ENCODE measurements at places on chromosomes 3 and 15.

- DNase-seq: no peak
These were observed 59.1 kb upstream of the COL8A1 start for GRCh38 chr3:99579246-99579645.

GRCh38 chr15:71352765-71353164, 237.5 kb downstream of the THSD4 start:
- DNase-seq: no peak

DNA sequence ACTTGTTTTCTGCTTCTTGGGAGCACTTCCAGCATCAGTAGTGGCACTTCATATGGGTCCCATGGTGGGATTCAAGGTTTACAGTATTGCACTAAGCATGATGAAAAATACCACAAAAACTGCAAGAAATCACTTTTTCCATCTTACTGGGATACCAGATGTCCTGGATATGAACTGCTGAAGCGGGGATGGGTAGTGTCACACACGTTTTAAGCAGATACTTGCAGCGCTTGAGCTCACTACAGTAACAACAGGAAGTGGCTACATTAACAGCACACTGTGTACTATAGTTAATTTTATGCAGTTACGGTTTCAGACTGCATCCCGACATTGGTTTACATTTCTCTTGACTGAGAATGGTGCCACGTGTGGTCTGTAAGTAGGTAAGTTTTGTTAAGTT, 3.5 kb upstream of the ISG20 start:
- no peak for DNase-seq

GRCh38 chr3:27125821-27126501, 243.2 kb downstream of the NEK10 start:
- no peak for DNase-seq

DNA sequence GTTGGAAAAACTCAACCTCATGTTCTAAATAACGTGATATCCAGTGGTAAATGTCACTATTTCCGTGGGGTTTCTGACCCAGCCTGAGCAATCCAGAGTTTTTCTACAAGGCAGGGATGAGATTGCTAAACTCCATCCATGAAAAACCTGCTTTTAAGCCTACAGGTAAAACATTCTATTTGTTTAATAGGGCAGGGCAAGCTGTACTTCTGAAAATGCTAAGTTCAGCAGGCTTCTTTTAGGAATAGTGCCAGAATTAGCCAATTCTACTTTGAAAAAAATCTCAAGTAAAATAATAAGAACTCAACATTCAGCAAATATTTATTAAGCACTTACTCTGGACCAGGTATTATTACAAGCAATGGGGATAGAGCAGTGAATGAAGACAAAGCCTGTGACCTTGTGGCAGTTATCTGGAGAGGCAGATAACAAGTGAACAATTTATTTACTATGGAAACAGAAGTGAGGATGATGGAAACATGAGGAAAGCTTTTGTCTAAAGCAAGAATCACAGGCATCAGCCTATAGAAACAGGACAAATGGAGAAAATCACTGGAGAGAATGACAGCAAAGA, 13.3 kb downstream of the RPSA start:
- no peak for DNase-seq

- no peak for DNase-seq
These were observed 1.3 kb downstream of the ALPK3 start for GRCh38 chr15:84818261-84819131.

DNA sequence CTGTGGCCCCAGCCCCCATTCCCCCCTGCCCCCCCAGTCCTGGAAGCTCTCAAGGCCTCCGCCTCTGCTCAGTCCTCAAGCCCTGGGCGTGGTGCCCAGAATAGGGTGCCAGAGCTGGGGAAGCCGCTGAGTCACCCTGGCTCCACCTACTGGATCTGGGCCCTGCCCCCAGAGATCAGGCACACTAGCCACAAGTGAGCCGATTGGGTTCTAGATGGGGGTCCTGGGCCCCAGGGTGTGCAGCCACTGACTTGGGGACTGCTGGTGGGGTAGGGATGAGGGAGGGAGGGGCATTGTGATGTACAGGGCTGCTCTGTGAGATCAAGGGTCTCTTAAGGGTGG, 5.7 kb downstream of the EIF4G1 start:
- no peak for DNase-seq

- DNase-seq: no peak
These were observed 59.9 kb upstream of the KLF13 start for GRCh38 chr15:31266712-31267111.

DNA sequence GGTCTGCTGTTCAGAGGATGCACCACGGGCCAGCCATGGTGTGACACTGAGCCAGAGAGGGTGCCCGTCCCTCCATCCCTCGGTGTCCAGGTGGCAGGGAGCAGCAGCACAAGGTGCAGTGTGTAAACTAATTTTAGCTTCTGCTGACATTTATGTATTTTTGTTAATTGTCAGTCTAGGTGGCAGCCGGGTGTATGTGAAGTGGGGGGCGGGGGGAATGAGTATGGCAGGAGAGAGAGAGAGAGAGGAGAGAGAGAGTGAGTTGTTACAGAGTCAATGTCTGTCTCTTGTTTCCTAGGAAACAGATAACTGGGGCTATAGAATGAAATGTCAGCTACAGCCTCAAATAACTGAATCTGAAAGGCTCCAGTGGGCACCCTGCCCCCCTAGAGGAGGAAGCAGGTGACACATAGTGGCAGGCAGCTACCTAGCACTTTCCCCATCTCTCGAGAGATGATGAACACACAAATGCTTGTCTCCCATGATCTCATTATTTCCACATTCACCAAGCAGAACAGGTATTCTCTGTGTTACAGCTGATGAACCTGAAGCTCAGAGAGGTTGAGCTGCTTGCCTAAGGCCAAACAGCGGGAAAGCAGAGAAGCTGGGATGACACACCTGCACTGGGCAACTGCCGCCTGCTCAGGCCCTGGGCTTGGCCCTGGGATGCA, 24.7 kb downstream of the RASGRF1 start:
- no peak for DNase-seq

DNA sequence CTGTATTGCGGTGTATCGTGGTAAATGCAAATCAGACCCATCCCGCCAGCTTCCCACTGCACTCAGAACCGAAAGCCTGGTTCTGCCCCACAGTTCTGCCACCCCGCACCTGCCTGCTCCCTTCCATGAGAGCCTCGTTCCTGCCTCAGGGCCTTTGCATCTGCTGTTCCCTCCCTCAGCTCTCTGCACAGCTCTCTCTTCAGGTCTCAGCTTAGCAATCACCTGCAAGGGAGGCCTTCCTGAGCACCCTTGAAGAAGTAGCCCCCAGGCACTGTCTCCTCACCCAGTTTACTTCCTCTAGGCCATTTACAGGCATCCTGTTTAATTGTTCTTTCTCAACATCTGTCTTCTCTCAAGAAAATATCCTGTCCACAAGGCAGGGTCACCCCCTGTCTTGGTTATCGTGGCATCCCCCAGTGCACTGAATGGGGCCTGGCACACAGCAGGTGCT, 13.3 kb upstream of the IQSEC1 start:
- DNase-seq: no peak

GRCh38 chr15:58217460-58217859, 79.3 kb downstream of the AQP9 start:
- DNase-seq: no peak

GRCh38 chr3:58471025-58471887, 20.6 kb upstream of the KCTD6 start:
- no peak for DNase-seq

- no peak for DNase-seq
These were observed 330.5 kb upstream of the KCNMB2 start for GRCh38 chr3:178205740-178206139.

DNA sequence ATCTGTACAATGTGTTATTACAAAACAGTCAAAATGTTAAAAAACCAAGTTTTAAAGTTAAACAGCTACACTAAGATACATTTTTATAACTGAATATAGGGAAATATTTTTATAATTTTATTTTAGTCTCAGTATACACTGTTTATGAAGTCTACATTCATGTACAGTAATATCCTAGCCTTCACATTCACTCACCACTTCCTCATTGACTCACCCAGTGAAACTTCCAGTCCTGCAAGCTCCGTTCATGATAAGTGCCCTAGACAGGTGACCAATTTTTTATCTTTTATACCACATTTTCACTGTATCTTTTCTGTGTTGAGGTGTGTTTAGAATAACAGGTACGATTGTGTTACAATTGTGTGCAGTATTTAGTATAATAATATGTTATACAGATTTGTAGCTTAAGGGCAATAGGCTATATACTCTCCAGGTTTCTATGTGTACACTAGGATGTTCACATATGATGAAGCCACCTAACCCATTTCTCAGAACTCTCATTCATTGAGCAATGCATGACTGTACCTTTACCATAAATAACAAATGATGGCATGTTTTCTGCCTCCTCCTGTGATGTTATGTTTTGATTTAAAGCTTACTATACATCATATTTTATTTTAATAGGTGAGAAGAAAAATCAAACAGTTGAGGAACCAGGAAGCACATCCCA, 388.4 kb upstream of the NDN start:
- DNase-seq: no peak

DNA sequence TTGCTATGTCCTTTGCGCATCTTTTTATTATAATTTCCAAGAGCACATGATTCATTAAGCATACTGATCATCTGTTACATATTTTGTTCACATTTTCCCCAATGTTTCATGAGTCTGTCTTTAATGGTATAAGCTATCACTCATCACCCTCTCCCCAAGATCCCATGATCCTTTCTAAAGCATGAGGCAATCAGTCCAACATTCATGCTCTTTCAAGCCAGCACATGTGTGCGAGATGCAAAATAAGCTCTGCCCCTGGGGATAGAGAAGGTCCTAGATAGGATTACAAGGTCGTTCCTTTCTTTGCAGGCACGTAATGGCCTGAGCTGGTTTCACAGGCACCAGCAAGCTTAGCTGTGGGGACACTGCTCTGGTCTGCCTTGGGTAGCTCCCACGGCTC, 32.2 kb upstream of the B3GNT5 start:
- DNase-seq: no peak

DNA sequence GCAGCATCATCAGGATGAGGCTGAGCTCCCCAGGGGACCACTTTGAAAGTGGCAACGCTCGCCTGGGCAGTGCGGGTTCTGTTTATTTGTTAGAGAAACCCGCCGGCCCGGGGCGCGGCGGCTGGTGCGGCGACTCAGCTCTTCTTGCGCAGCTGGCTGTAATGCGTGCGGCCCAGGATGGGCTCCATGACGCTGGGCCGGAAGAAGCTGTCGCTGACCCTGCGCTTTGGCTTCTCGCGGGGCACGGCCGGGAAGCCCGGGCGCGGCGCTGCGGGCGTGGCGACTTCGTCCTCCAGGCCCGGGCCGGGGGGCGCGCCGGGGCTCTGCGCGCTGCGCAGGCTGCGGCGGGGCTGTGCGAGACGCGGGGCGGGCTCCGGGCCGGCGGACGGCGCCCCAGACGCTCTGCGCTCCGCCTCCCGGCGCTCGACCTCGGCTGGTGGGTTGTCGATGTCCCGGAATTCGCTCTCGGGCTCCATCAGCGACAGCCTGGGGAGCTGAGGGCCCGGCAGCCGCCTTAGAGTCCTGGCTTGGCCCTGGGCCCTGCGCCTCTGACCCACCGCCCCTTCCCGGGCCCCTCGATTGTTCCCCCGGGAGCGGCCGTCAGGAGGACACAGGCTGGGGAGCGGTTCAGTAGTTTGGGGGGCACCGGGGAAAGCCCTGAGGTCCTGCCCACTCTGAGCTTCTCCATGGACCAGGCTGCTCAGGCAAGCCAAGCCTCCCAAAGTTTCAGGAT, 10.3 kb upstream of the KIF7 start:
- no peak for DNase-seq

GRCh38 chr15:91049378-91050127, 27.2 kb upstream of the VPS33B start:
- no peak for DNase-seq

DNA sequence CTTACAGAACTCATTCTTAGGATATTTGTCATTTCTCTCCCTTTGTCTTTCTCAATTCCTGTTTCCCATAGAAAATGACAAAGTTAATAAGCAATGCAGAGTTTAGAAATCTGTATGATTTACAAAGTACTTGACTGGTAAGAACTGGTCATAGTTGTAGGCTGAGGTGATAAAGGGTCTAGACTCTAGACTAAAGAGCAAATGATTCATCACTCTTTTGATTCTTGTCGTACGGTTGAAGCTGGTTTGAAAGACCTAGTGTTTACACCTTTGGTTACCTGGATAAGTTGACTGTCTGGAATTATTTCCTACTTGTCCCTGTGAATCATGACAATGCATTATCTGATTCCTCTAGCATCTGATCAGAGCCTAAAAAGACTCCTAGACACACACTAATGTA, 58.9 kb upstream of the TP63 start:
- no peak for DNase-seq

DNA sequence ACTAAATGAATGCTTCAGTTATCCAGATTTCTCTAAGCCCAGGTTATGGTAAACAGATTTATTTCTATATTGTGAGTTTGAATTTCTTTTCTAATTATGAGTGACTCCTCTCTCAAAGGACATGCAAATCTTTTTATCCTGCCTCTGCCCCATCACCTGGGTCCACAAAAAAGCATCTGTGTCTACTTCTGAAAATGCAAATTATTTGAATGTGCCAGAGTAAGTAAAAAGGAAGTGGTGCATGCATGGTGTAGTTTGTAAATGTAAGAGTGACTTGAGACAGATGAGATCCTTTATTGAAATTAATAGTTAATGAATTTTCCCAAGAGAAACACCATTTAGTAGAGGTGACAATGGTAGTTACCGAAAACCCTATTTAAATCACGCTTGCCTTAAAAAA, 26.9 kb downstream of the MCTP2 start:
- no peak for DNase-seq

- DNase-seq: no peak
These were observed 16.8 kb upstream of the OCA2 start for GRCh38 chr15:28115871-28116270.

DNA sequence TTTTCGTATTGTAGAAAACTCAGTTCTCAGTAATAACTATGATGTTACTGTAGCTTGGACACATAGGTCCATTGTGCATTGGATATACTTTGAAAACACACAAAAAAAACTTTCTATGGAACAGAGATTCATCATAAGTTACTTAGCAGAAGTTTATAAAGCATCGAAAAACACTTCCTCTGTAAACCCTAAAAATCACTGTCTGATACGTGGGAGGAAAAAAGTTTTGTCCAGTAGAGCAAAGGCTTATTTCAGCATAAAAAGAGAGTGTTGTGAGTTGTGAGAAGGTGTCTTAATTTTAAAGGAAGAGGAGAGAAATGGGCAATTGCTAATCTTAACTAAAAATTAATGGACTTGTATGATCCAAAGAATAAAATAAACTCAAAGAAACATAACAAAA, 64.8 kb downstream of the OSTN start:
- DNase-seq: no peak

GRCh38 chr3:52846432-52846965, 11.7 kb upstream of the MUSTN1 start:
- no peak for DNase-seq
